Fibroblast of villous mesenchyme (primary cell): ENCODE measurements at places on chromosomes 6 and 20. TPM values are rescaled to one million over a fixed set of nuclear protein-coding genes. Genes with fewer than 3 reads are reported as not detected.

- DNase-seq, result no peak
Measured at GRCh38 chr20:10777710-10778109, 103.9 kb upstream of the JAG1 start.

- DNase-seq, result peak; percentile 43
Measured at GRCh38 chr6:119346936-119347335, 2.6 kb downstream of the MAN1A1 start.

The ZNF391 gene
- 0.32 and 0.43 TPM in 2 replicates for total RNA-seq

DNA sequence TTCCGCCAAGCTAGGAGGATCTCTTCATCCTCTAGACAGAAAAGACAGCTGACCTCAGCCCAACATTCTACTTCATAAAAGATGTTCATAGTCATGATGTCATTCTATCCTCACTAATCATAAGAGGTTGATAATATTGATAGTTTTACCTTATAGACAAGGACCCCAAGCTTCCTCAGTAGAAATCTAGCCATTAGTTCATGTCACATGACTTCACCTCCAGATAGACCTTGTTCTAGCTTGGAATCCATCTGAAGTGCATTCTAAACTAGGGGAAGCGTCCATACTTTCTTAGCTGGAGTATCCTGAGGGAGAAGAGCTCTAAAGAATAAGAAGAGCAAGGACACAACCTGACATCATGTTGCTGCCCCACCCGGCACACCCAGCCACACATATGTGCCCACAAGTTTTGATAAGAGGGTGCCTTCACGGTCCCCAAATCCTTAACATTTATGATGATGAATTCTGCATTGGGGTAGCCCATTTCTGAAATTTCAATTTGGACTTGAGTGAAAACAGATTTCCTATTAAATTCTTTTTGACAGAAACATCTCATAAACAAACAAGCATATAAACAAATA, 292.5 kb upstream of the STXBP5 start:
- DNase-seq, result no peak

The AIF1 gene
- not detected in 2 replicates for total RNA-seq

- no peak for DNase-seq
Measured at GRCh38 chr6:11433860-11434259, 103.7 kb upstream of the TMEM170B start.

The RSPO4 gene
- total RNA-seq, result not detected in 2 replicates

GRCh38 chr20:50588034-50588736, 78.0 kb downstream of the PTPN1 start:
- DNase-seq, result peak; percentile 63

DNA sequence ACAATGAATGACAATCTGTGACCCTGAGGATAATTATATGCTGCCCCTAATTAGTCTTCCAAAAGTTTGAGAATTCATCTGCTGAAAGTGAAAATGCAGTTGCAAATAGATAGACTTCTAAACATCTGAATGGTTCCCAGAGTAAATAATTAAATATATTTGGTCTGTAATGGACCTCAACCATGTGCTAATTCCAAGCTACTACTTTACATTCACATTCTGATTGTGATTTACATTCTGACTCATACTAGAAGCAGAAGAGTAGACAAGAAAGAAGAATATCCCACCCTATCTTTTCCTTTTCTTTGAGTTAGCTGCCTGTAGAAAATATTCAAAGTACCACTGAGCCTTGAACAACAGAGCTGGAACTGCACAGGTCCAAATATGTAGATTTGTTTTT, 80.8 kb downstream of the PTPRK start:
- no peak for DNase-seq

DNA sequence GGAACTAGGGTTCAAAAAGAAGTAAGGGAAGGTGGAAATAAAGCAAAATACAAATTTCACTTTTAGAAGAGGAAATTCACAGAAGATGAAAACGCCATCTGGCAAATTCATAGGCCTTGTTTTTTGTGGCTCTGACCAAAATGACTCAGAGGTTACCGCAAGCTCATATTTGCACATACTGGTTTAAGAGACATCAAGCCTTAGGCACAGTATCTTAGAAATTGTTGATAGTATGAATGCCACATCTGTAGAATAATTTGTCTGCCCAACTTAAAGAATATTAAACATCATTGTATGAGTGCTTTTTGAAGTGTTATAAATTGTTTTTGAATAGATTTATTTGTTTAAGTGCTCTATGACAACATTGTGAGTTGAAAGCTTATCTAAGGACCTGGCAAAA, 10.6 kb downstream of the TAAR1 start:
- DNase-seq, result peak; percentile 67

DNA sequence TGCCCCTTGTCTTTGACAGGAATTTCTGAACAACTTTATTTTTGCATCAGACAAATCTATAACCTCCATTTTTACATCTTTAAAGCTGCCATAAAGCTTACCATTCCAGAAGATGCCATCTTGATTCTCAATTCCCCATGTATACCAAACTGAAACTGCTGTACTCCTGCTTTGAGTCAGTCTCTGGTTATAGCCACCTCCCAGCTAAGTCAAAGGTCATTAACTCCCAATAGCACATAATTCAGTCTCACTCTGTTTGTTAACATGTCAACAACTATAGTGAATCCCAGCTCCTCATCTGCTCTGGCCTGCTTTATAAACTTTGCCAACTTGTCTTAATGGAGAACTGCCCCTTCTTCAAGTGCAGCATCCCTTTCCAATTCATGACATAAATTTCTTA, 343.6 kb downstream of the FRK start:
- DNase-seq, result no peak

The APOM gene
- 0.43 and 0.97 TPM in 2 replicates for total RNA-seq

DNA sequence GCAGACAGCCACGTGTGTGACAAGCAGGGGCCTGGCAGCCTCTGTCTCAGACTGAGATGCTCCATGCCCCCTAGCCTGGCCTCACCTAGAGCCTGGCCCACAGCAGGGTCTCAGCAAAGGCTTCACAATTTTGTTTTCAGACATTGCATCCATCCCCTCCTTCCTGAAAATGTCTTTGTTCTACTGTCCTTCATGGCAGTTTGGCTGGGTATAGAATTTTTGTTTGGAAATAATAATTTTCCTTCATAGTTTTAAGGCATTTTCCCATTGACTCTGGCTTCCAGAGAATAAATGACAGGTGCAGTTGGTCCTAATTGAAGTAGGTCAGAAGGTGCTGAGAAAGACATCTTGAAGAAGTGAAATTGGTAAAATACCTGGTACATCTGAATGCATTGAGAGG, 216.2 kb downstream of the EYA2 start:
- DNase-seq, result no peak

DNA sequence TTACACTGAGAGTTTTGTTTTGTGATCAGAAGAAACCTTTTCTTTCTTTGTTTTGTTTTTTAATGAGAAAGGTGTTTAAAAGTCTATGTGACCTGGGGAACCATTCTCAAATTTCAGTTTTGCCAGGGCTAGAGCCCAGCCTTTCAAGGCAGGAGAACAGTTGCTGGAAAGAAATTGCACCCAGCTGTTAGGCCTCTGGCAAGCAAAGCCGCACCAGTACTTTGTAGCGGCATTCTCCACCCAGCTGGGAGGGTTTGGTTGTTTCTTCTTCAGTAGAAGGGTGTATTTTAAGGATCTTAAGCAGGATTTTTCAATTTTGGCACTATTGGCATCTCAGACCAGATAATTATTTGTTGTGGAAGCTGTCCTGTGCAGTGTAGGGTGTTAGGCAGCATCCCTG, 16.6 kb upstream of the MAPK13 start:
- no peak for DNase-seq
